T-helper 9 cell (primary cell): ENCODE measurements at places on chromosomes 11 and 22.

GRCh38 chr11:27205250-27205649 is 157.8 kb downstream of the CCDC34 start:
- DNase-seq = no peak

DNA sequence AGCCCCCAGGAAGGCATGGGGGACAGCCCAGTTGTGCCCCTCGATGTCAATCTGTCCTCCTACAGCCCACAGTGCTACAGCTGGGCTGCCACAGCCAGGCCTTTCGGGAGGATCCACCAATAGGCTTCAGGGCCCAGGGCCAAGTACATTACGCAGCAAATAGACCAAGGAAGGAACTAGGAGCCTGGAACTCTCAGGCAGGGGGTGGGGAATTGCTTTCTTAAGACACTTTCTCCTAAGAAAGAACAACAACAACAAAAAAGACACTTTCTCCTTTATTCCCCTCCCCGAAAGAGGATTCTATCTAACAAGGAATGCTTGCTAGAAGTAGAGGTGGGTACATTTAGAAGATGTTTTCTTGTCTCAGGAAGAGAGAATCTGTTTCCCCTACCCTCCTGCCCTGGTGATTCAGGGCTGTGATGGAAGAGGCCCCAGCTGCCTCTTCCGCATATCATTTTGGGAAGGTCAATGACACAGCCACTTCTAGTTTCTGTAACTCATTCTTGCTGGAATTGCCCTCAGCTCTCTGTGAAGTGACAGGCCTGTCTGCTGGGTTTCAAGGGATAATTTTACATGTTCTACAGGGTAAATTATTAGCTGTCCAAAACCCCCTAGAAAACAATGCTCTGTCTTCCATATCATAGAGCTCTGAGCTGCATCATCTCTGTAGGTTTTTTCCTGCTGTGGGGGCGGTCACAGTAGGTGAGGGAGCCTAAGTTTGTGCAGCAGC is 6.0 kb upstream of the MALAT1 start:
- no peak for DNase-seq

DNA sequence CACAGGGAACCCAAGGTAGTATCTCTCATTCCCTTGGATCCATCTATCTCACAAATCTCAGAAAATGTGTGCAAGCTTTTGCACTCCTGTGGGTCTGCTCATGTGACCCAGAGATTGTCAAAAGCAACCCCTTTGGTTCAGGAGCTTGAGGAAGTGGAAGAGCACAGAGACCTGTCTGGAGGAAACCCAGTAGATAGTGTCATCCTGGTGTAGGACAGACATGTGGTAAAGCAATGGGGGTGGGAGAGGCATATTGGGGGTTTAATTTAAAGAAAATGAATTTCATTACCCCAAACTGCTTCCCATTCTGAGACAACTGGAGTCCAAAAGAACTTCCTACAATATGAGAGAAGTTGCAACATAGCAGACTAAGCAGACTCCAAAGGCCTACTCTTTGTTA is 5.8 kb upstream of the MS4A14 start:
- DNase-seq = no peak

DNA sequence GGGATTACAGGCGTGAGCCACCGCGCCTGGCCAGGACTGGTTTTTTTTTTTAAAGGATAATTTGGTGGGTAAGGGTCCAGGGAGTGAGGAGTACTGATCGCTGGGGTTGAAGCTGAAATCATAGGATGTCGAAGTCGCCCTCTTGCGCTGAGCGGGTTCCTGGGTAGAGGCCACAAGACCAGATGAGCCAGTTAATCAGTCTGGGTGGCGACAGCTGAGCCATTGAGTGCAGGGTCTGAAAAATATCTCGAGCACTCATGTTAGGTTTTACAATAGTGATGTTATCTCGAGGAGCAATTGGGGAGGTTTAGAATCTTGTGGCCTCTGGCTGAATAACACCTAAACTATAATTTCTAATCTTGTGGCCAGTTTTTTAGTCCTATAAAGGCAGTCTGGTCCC is 7.8 kb downstream of the APOL5 start:
- DNase-seq = no peak

- DNase-seq = no peak
Observed at GRCh38 chr11:134330611-134331353, 1.0 kb upstream of the GLB1L2 start.

- no peak for DNase-seq
Observed at GRCh38 chr11:123200264-123200663, 5.2 kb upstream of the CLMP start.

DNA sequence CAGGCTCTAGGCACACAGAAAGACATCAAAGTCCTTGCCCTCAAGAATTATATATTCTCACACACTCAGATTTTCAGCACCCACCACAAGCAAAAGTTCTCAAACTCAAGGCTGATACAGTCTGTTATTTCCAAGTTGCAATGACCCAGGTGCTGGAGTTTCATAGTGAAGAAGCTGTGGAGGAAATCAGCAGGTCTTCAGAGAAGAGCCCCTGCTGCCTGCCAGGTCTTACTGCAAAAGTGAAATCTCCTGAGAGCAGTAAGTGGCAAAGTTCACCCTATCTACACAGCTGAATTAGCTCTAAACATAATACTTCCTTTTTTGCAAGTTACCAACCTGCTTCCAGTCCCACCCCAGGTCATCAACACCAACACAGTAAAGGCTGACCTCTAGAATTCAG is 64.6 kb downstream of the RPL27A start:
- no peak for DNase-seq

DNA sequence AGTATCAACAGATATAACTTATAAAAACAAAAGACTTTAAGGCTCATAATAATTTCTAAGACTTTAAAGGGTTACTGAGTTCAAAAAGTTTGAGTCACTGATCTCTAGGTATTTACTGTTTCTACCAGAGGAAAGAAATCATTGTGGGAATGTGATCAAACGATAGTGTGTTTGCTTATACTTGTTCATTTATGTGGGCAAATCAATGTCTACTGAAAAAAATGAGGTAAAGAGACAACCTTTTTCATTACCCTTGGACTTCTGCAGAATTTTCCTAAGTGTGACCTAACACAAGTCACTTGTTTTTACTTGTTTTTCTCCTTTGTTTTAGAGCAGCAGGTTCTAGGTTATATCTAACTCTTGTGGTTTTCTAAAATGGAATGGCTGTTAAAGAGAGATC is 65.4 kb downstream of the PRR5L start:
- no peak for DNase-seq

DNA sequence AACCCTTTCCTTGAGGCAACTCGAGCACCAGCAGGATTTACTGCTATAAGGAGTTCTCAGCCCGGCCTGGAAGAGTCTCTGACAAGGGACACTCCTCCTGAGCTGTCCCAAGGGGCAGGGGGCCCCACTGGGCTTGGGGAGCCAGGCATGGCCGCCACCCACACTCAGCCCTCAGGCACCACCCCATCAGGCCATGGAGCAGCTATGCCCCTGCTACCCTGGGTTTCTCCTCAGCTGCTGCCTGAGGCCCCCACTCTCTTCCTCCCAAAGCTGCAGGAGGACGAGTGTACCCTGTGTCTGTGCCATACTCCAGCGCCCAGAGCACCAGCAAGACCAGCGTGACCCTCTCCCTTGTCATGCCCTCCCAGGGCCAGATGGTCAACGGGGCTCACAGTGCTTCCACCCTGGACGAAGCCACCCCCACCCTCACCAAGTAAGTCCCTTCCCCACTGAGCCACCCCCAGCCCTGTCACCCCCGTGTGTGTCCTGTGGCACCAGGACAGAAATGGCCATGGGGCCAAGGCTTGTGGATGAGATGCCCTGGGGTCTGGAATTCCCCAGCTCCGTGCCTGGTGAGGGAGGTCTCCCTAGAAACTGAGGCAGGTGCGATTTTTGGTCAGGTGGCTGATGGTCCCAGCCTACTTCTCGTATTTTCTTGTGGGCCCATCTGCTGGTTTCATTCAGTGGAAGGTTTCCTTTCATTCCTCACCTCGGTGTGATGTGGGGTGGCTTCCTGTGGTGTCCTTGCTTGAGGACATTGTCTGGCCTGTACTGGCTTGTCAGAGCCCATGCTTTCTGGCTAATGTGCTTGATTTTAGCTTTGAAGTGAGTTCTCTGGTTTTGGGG is 28.4 kb downstream of the TAB1 start:
- DNase-seq = no peak

GRCh38 chr11:31671681-31672080 is 139.4 kb downstream of the PAX6 start:
- no peak for DNase-seq

GRCh38 chr11:108838102-108838791 is 173.4 kb downstream of the DDX10 start:
- DNase-seq = no peak

DNA sequence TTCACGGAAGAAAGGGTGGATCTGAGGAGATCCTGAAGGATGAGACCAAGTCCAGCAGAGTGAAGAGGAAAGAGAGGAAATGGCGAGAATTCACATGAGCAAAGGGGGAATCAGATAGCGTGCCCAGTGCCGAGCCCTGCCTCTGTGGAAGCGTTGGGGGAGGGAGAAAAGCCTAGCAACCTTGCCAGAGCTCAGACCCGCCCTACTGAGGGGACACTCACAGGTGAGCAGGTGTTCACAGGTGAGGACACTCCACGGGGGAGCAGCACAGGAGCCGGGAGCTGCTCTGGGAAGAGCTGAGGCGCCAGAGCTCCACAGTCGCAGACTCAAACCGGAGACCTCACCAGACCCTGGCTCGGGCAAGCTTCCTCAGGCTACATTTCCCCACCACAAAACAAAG is 56.2 kb downstream of the MICAL3 start:
- no peak for DNase-seq
